CD4-positive, alpha-beta T cell treated with Interleukin-15 for 4 hours (primary cell): ENCODE measurements at places on chromosomes 1 and 21.

DNA sequence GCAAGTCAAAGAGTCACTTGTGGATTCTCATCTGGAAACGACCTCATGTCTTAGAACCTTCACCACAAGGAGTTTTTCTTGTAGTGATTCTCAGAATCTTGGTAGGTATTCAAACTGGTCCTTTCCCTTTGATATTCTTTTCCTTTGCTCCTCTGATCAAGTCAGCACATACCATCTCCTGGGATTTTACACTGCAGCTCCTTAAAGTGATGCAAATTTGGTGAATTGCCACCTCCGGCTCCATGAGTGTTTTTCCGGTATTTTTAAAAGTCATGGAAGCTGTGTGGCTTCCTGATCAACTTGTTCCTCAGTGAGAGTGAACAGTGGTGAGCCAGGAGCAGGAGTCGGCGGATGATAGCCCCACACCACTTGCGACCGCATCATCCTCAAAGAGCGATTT is 182.1 kb upstream of the DAB1 start:
- DNase-seq, result no peak

GRCh38 chr21:31265366-31266013 is 78.6 kb downstream of the TIAM1 start:
- no peak for DNase-seq

- no peak for DNase-seq
Measured at GRCh38 chr1:15843826-15844572, 3.5 kb upstream of the SPEN start.

GRCh38 chr21:14569868-14570267 is 23.8 kb upstream of the SAMSN1 start:
- DNase-seq, result no peak

GRCh38 chr1:221118938-221119320 is 239.7 kb downstream of the HLX start:
- DNase-seq, result no peak
